ENCODE measurements at places on chromosomes 7 and 10.
A peak's percentile ranks its signal among the peaks of the same experiment; 100 is the strongest.

DNA sequence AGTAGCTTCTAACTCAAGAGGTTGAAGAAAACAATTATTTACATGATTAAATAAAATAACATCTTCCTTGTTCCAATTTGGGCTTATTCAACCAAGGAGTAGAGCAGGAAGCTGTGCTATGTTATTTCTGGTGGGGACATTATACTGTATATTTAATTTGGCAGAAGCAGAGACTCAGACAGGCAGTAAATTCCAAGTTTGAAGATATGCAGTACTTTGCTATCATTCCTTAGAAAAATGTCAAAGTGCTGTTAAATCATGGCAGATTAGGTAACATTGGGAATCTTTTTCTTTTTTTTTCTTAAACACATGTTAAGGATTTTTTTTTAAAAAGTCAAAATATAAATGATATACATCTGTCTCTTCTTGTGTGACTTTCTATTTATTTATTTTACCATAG, 190.1 kb downstream of the SUGCT start:
- no peak for DNase-seq

DNA sequence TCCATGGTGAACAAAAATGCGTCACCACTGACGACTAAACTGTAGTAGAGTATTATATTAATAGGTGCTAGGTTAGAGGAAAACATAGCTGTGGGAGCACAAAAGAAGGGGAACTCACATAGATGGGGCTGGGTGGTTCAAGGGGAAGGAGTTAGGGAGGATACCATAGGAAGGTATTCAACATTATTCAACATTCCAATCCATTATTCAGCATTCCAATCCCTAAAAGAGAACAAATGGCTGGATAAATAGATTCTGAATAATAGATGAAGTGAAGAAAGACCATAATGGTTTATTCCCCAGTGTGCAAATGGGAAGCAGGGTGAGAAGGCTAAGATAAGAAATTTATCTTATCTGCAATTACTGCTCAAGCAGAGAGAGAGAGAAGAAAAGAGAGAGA, 61.4 kb downstream of the AASS start:
- DNase-seq = no peak

DNA sequence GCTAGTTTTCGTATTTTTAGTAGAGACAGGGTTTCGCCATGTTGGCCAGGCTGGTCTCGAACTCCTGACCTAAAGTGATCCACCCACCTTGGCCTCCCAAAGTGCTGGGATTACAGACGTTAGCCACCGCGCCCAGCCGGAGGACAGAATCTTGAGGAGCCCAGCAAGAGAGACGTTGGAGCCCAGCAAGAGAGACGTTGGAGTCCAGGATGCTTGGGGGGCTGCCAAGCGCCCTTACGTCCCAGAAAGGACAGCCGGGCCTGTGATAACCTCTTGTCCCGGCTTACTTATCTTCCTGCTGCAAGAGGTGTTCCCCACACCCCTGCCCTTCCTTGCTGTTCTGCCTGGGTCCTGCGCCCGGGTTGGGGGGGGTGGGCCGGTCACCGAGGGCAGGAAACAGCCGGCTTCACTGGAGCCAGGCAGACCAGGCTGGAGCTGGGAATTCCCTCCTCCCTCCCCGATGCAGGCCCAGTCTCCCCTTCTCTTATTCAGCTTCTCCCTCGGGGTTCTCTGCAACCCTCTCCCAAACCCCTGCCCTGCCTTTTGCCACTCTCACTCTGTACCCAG, 1.9 kb upstream of the EPHB4 start:
- no peak for DNase-seq

DNA sequence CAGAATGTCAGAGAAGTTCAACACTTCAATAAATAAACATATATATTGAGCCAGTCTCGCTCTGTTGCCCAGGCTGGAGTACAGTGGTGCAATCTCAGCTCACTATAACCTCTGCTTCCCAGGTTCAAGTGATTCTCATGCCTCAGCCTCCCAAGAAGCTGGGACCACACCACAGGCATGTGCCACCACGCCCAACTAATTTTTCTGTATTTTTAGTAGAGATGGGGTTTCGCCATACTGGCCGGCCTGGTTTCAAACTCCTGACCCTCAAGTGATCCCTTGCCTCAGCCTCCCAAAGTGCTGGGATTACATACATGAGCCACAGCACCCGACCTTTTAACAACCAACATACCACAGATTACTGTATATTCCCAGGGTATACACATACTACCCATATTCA, 134.2 kb downstream of the JMJD1C start:
- no peak for DNase-seq

GRCh38 chr10:133230387-133231195, 574 bp downstream of the UTF1 start:
- DNase-seq = no peak

GRCh38 chr10:95560278-95561176, 644 bp downstream of the SORBS1 start:
- peak; percentile 4 for DNase-seq

DNA sequence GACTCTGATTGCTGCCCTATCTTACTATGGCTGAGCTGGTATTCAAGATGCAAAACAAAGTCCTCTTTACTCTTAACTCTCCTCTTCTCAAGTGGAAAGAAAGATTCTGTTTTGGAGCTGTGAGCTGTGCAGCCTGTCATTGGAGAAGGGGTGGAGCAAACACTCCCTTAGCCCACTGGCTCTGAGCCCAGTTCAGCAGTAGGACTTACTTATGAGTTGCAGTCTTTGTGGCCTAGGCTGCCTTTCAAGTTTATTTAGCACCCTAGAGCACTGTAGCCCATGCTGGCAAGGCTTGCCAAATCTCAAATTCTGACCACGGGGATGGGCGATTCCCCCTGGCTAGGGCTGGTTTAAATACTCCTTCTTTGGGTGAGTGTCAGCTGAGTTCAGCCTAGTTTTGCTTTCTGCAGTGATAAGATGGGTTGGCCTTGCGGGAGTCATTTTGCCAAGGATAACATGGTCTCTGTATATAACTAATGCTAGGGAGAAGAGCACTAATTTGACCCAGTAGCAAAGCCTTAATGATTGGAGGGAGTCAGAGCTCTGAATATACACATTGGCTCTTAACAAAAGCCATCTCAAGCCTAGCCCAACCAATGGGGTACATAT, 110.2 kb downstream of the MYO3A start:
- no peak for DNase-seq

- DNase-seq = no peak
These were observed 26.3 kb downstream of the SAMD8 start for GRCh38 chr10:75137533-75138438.

DNA sequence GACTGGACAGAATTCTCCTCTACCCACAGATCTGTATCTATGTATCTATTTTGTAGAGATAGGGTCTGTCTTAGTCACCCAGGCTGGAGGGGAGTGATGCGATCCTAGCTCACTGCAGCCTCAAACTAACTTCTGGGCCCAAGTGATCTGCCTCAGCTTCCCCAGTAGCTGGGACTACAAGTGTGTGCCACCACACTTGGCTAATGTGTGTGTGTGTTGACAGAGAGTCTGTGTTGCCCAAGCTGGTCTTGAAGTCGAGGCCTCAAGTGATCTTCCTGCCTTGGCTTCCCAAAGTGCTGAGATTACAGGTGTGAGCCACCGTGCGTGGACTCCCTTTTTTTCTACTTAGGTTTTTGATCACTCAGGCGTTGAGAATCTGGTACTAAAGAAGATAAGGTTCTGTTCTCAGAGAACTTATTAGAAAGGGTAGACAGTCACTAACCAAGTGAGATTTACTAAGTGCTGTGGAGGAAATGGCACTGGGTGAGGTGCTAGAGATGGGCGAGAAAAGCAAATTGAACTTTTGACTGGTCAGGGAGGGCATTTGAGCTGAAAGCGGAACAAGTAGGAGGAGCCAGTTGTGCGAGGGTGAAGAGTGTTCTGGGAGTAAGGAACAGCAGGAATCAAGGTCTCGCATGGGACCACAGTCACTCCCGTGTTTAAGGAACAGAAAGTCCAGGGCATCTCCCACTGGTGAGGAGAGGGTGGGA, 18.0 kb downstream of the NDUFB2 start:
- DNase-seq = no peak

DNA sequence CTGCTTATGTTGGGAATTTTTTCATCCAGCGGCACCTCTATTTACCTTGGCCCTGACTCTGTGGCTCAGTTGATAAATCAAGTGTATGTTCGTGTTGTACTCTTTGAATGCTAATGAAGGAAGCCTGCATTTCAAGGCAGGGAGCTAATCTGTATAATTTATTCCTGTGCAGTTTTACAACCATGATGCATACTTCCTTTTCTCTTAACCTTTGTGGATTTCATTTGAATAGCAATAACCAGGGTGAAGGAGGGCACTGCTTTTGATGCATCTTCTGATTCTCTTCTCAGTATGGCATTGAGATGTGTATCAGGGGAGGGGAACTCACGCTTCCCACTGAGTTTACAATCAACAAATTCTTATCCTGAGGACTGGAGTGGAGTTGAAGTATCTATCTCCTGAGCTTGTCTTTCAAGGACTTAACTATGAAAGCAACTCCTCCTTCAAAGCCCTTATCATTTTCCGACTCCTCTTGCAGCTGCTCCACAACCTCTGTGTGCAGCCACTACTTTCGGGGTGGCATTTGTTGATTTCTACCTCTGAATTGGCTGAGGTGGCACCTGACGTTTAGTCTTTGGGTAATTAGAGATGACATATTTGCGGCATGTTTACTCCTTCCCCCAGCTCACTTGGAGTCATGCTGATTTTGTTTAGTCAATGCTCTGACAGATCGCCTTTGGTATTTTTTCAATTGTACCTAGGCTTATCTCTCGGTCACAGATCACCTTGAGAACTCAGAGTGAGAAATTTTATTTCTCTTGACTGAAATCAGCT, 275.2 kb downstream of the PHTF2 start:
- DNase-seq = no peak

DNA sequence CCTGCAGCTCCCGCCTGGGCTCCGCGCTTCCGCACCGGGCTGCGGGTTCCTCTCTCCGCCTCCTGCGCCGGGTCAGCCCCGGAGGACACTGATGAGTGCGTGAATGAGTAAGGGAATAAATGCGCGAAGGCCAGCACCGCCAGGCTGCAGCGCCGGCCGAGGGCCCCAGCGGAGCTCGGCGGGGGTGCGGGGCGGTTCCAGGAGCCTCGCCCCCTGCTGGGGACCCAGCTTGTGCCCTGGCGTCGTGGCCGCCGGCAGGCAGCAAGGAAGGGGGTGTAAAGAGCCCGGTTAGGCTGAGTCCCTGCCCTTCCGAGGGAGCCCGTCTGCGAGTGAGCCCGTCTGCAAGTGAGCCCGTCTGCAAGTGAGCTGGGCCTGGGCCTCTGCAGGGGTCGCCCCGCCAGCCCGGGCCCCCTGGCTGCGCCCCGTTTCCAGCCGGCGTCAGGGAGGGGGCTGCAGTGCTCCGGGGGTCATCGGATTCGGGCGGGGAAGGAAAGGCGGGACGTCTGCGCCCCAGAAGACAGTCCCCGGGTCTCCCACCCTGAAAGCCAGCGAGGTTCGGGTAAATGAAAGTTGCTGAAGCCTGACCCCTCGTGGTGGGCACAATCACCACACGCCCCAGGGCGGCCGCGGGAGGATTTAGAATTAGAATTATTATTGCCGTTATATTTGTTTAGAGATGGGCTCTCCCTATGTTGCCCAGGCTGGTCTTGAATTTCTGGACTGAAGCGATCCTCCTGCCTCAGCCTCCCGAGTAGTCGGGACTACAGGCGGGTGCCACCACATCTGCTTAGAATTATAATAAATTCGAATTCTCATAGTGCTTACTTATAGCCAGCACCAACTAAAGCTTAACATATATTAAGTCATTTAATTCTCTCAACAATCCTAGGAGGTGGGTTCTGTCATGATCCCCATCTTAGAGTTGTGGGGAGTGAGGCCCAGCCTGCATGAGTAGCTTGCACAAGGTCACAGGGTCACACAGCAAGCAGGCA, 8.6 kb upstream of the CRYGN start:
- no peak for DNase-seq

GRCh38 chr10:71745664-71746250, 26.2 kb upstream of the C10orf105 start:
- no peak for DNase-seq

DNA sequence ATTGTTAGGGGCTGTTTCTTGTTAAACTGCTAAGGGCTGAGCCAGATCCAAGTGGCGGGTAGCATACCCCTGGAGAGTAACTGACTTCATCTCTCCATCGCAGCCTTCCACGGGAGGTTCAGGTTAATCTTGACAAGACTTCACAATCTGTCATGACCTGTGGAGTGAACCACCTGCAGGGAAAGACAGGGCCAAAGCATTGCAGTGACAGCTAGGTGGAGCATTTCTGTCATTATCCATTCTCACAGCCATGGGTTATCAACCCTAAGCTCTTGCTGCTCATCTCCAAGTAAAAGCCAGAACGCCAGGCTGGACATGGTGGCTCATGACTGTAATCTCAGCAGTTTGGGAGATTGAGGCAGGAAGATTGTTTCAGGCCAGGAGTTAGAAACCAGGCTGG, 17.2 kb downstream of the ABCC2 start:
- DNase-seq = no peak

DNA sequence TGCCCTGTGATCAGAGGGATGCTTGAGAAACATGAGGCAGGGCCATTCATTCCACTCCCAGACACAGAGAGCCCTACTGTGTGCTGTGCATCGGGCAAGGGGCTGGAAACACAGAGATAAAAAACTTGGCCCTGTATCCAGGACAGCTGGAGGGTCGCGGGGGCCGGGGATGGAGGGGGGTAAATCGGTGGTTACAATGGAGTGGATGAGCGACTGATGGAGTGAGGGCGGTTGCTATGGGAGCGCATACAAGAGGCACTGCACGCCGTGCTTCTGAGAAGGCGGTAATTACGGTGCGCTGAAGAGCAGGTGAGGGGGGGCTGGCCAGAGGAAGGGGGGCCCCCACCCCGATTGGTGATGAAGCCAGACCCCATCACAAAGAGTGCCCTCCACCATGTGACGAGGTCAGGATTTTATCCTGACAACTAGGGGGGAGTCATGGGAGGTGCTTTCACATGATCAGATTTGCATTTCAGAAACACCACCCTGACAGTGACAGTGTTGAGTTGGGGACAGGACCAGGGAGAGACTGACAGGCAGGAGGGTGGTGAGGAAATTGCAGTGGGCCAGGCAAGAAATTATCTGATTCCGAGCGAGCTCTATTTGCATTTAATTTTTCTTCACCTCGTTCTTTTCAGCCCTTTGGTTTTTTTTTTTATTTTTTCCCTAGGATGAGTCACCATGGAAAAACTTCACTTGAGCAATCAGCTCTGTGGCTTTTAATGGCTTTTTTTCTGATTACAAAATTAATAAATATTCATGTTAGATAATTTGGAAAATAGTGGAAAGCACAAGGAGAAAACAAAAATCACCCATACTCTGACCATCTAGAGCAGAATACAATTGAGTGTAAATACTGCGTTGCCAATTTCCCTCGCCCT, 7.8 kb downstream of the CPA5 start:
- DNase-seq = peak; percentile 66

DNA sequence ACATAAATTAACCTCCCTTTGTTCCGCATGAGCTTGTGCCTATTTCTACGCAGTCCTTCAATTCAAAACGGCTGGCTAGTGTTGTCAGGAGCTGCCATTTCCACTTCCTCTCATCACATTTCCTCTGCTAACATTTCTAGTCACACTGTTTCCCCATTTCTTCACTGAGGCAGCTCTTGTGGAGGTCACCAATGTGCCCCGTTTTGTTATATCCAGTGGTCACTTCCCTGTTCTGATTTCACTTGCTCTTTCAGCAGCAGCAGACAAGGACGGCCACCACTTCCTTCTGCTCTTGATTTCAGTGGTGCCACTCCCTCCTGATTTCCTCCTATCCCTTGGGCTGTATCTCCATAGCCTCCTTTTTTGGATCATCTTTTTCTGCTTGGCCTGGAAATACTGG, 64.8 kb upstream of the SEC61G start:
- no peak for DNase-seq

- DNase-seq = no peak
These were observed 17.6 kb upstream of the CRYGN start for GRCh38 chr7:151457534-151457933.

Data from NCI-H1930 (cell line).